Activated CD8-positive, alpha-beta memory T cell treated with anti-CD3 and anti-CD28 coated beads for 36 hours (primary cell): ENCODE measurements at places on chromosomes 11 and 22. TPM values are rescaled to one million over a fixed set of nuclear protein-coding genes. Genes with fewer than 3 reads are reported as not detected.

QSER1 gene
- 13.6 TPM for total RNA-seq

OR2AG2 gene
- 0.06 TPM for total RNA-seq

OVOL1 gene
- not detected for total RNA-seq

OR56A3 gene
- total RNA-seq, result not detected

SYT8 gene
- not detected for total RNA-seq

FDXACB1 gene
- total RNA-seq, result 11.8 TPM

XBP1 gene
- total RNA-seq, result 86.1 TPM

SYT13 gene
- total RNA-seq, result not detected
